ENCODE measurements at places on chromosomes 3 and 15. TPM values are rescaled to one million over a fixed set of nuclear protein-coding genes. Genes with fewer than 3 reads are reported as not detected.

Gene THUMPD3
- 33.3 TPM for total RNA-seq

GRCh38 chr3:107285197-107285596, 92.0 kb upstream of the CCDC54 start:
- H3K27ac ChIP-seq: no peak overlapping the region
- DNase-seq: no peak
- no peaks in the 10 kb centered on the region for H3K4me1 ChIP-seq
- H3K4me3 ChIP-seq: no peak overlapping the region

- H3K36me3 ChIP-seq: no peaks in the 10 kb centered on the region
- H3K4me3 ChIP-seq: no peak overlapping the region
- no peaks in the 10 kb centered on the region for H3K4me1 ChIP-seq
- H3K27ac ChIP-seq: no peak overlapping the region
Observed at GRCh38 chr3:79618883-79619282, 148.9 kb downstream of the ROBO1 start.

Gene FETUB
- total RNA-seq: not detected

DNA sequence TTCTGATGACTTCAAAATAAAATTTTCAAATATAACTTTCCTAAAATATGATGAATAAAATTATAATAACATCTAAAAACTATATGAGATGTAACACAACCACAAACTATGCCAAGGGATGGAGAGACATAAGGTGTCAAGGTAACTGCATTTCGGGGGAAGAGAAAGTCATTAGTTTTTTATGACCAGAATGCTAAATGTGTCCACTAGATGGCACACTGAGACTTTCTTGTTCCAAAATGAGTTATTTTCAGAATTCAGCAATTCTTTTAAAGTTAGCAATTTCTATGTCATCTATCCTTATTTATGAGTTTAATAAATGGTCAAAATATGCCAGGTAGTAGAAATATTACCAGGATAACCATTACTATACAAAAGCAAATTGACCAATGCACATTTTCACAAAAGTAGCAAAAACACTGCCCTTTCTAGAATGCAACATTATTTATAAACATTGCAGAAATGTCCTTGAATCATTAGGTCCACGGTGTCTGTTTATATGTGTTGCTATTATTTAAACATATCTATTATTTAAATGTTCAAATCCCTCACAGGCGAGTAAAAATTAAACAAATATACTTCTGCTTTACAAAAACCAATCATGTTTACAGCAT, 374.2 kb downstream of the PLCL2 start:
- no peak overlapping the region for H3K4me3 ChIP-seq
- H3K27ac ChIP-seq: no peak overlapping the region
- DNase-seq: no peak

Gene GASK1A
- 0.15 TPM for total RNA-seq

DNA sequence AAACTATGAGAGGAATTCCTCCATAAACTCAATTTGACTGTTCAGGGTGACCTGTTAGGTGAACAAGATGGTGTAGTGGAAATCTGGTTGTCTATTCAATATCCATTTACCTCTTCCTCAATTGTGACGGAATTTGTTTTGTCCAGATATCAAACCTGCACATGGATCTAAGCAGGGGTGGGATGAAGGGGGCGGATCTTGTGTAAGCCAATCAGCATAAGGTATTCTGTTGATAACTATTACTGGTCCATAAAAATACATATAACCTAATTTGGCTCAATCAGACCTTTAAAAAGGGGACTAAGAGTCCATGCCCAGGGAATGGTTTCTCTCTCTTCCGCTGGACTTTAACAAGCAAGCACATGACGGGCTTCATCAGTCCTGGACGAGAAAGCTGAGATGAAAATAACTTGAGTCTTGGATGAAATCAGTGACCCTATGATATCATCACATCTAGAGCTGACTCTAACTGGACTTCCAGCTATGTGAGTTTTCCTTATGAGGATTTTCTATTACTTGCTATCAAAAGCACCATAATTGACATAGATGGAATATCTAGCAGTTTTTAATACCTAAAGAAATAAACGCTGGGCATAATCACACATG, 5.7 kb upstream of the POPDC2 start:
- no peaks in the 10 kb centered on the region for H3K27me3 ChIP-seq
- H3K4me1 ChIP-seq: no peaks in the 10 kb centered on the region

DNA sequence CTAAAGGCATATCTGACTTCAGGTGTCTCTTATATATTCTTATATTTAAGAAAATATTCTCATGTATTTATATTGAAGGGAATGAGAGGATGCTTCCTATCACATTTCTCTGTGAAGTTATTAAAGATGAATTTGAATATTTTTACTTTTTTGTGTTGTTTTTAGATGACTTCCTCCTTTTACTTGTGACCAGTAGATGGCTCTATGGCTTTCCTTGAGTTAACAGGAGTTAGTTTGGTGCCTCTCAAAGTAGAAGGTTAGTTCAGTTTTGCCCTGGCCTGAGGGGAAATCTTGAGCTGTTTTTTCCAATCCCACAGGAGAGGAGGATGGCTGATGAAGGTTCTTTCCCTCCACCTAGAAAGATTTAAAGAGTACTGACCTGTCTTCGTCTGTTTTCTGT, 80.7 kb downstream of the SQOR start:
- no peaks in the 10 kb centered on the region for H3K36me3 ChIP-seq
- no peak overlapping the region for H3K27ac ChIP-seq
- no peak overlapping the region for H3K4me3 ChIP-seq
- no peaks in the 10 kb centered on the region for H3K4me1 ChIP-seq

Gene TEX9
- total RNA-seq: 2.0 TPM

DNA sequence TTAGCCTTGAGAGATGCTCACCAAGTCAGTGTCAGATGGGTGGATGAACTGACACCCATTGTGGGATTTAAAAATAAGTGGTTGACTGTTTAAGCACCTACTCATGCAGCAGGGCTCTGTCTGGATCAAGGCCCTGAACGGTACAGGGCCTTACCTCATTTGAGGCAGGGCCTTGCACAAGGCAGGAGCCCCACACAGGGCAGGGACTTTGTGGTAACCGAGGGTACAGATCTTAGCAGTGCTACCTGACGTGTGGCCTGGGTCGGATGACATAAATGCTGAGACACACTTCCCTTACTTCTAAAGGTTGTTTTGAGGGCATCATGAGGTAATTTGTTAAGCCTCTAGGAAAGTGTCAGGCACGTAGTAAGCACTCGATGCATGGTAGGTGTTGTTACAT, 59.5 kb upstream of the PLXNA1 start:
- no peak for DNase-seq
- H3K27ac ChIP-seq: no peak overlapping the region
- H3K4me1 ChIP-seq: no peaks in the 10 kb centered on the region
- no peaks in the 10 kb centered on the region for H3K27me3 ChIP-seq
- H3K36me3 ChIP-seq: no peaks in the 10 kb centered on the region

Measured in T-cell (primary cell).